NCI-H187 treated with DMSO at 0.1 percent for 48 hours (cell line): ENCODE measurements at places on chromosomes 12 and 14.

- DNase-seq = peak; percentile 79
Observed at GRCh38 chr14:51302295-51303030, 62.4 kb downstream of the TMX1 start.

DNA sequence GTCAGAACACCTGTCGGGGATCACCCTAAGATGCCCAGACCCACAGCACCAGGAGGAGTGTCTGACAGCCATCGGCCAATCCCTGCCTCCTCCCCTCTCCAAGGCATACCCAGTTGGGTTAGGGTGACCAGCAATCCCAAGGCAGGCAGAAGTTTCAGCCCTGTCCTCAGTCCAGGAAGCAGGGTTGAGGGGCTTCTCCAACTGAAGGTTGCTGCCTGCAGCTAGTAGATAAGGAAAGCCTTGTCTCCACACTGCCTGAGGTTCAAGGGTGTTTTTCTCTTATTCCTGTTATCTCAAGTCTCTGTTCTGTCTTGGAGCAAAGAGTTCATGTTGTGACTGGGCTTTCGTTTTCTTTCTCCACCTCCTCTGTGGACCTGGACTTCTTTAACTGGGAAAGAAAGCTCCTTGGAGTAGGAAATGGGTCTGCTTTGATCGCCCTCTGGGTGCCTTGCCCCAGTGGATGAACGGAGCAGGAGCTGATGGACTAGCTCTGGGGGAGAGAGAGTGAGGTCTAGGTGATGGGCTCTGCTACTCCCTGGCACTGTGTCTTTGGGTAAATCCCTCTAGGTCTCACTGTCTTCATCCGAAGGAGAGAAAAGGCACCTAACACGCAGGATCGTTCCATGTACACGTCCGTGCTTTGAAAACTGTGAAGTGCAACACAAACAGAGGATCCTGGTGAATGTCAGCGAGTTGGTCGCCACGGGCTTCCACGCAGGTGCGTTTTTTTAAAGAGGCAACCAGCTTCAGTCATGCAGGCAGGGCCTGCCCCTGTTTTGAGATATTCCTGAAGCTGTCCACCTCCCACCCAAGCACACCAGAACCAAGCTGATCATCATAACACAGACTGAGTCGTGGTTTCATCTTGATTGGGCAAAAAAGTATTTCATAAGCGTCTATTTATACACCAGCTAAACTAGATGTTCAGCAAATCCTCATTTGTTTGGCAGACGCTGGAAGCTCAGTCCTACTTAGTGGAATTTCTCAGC is 52.5 kb upstream of the FOXN3 start:
- no peak for DNase-seq

DNA sequence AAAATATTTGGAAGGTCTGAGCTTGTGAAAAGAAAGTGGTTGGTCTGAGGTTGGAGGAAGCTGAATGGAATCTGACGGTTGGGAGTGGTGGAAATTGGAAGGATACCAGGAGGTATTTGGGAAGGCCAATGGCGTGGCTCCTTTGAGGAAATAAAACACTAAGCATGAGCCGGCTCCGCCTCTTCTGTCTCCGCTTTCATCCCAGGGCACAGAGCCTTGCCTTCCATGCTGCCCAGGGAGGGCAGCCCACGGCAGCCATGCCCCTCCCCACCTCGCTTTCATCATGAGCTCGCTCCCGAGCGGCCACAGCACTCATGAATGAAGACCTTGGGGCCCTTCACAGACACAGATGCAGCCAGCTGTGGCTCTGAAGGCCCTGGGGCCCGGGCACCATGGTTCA is 36.2 kb downstream of the HSP90AA1 start:
- no peak for DNase-seq

DNA sequence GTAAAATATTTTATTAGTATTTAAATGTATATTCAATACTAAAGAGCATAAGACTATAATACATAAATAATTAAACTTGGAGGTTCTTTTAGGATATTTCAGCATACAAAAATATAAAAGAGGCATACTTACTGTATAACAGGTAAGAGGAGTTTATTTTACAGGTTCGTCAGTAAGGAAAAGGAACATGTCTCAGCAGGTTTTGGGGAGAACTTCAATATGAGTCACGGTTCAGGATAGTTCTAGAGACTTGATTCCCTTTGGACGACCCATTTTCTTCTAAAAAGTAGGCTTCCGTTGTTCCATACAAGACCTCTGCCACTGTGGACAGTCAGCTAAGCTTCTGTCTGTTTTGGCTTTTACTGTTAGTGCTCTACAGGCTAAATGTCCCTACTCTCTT is 181.1 kb downstream of the ALX1 start:
- no peak for DNase-seq

DNA sequence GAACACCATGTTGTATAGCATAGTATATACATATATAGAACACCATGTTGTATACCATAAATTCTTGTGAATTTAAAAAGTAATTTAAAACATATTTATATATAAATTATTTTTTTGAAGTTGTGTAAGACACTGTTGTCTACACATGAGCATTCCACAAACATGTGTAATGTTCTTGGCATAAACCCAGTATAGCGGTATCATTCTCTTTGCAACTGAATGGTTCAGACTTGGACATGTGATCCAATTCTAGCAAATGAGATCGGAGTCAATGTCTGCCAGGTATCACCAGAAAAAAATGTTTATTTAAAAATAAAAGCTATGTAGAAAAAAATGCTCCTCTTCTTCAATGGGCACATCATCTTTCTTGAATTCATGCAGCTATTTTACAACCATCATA is 33.9 kb downstream of the CEP290 start:
- DNase-seq = no peak

- no peak for DNase-seq
Observed at GRCh38 chr14:24194873-24195185, 412 bp downstream of the TM9SF1 start.

DNA sequence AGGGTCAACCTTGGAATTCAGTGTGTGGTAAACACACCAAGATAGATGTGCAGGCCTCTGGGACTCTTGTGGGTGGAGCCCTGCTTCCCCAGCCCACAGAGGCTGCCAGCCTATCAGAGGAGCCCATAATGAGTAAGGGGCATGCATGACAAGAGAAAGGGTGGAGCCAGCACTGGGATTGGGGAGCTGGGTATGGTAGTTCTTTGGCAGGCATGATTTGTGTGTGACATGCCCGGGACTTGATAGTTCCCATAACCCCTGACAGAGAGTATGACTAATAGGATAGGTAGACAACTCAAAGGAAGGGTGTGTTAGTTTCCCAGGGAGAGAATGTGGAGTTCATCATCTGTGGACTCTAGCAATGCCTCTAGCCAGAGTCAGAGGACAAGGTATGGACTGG is 143.0 kb downstream of the EMP1 start:
- DNase-seq = no peak

DNA sequence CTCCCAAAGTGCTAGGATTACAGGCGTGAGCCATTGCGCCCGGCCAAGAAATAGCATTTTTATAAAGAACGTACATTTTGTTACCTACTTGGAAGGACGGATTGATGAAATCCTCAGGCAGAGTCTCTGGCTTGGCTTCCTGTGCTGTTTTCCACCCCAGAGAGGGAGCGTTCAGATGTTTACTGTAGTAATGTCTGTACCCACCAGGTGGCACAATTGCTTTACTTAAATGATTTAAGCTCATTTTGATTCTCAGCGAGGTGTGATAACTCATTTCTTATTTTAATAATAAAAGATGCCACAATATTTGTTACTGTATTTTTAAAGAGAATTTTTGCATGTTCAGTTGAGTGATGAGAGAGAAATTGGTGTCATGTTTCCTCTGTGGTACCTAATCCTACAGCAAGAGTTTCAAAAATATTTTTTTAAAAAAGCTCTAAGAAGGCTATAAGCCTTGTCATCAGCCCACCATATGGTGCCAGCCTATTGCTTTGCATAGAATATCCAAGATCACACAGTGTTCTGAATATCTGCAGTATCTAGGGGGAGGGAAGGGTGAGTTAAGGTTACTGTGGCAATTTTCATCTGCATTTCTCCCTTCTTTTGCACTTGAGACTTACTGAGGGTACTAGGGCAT is 82.6 kb upstream of the TRAF3 start:
- peak; percentile 14 for DNase-seq

- DNase-seq = no peak
Observed at GRCh38 chr12:109592905-109593272, 19.3 kb downstream of the MVK start.

GRCh38 chr12:124551268-124552144 is 15.9 kb downstream of the NCOR2 start:
- peak; percentile 48 for DNase-seq

- DNase-seq = no peak
Observed at GRCh38 chr14:23481979-23482822, 12.7 kb downstream of the NGDN start.

DNA sequence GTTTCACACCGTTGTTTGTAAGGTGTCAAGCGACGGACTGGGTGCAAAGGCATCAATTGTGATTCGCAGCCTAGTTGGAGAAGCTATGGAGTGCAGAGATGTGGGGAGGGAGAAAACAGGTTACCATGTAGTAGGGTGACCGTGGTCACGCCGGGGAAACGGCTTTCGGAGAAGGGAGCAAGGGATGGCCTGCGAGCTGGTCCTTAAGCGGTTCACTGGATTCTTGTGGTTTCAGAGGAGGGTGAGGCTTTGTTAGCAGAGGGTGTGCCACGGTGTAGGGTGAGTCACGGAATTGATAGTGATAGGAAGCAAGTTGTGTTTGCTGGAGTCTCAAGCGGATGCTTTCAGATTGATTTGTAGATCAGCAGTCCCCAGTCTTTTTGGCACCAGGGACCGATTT is 2.3 kb downstream of the PIWIL1 start:
- DNase-seq = no peak

DNA sequence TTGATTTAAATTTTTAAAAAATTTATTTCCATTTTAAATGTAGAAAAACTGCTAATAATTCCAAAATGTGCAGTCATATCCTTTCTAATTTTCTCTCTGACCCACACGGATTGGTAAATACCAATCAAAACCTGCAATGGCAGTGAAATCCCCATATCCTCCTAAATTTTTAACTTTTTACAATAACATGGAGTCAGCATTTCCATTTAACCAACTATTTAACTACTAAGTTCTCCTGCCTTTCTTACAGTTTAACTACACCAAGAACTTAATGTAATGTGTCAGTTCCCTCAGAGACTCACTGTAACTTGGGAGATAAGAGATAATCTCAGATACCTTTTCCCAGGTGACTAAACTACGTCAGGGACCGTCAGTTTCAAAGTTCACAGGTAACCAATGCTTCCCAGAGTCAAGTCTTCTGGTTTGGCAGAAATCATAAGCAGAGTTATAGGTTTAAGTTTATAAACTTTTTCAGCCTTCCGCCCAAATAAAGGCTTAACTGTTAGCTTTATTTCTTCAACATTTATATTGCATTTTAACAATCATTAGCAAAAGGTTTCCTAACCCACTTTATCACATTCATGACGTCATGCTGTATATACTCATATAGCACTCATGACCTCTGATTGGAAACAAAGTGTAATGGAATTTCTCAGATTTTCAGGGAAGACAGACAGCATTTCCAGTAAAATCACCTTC is 7.6 kb downstream of the KRAS start:
- no peak for DNase-seq

DNA sequence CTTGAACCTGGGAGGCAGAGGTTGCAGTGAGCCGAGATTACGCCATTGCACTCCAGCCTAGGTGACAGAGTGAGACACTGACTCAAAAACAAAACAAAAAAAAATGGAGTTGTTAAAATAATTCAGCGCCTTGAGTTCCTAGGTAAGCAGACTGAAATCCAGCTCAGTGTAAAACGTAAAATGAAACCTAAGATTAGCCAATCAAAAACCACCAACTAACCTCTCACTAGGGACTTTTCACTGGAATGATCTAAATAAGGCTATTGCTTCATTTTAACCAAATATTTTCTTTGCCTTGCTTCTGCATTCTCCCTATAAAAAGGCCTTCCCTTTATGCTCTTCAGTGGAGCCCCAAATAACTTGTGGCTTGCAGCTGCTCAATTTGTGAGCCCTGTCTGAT is 91.6 kb upstream of the HIF1A start:
- no peak for DNase-seq

DNA sequence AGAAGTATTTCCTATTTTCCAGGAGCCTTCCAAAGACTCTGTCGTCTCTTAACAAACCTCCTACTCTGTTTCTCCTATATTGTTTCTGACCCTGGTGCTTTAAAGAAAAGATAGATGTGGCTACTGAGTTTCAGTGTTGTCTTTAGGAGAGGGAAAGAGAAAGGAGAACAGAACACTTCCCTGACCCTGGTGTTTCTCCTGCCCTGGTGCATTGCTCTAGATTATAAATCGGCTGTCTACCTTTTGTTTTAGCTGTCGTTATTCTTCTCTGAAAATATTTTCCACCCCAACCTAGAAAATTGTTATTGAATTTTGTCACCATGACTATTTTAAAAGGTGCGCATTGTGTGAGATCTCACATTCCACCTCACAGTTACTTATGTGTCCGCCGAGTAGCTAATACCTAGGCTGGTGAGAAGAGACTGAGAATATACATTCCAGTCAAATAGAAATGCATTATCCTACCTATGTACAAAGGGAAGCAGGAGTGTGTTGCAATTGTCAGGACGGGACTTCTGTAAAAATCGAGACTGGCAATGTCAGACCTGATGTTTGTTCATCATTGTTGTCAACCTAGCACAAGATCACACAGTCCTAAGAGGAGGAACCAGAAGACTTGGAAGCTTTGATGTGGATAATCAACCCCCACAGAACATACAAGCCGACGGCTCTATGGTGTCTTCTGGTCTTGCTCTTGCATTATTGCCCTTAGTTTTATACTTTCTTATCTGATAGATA is 108.7 kb upstream of the SLC38A4 start:
- DNase-seq = no peak

DNA sequence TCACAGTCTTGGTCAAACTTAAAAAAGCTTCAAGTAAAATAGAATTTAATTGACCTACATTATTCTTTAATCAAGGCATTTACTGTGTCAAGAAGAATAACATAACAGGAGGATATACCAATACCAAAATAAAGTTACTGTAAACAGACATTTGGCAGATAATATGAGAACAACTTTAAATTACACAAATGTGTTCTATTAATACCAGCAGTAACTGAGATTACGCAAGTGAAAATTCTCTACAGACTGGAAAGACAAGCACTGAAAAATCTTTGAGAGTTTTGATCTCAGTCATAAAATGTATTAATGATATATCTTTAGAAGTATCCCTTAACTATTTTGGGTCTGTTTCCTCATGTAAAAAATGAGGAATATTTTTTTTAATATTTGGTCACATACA is 169.2 kb upstream of the SOX5 start:
- DNase-seq = no peak

- DNase-seq = no peak
Observed at GRCh38 chr14:35998303-35998702, 172.2 kb downstream of the BRMS1L start.

DNA sequence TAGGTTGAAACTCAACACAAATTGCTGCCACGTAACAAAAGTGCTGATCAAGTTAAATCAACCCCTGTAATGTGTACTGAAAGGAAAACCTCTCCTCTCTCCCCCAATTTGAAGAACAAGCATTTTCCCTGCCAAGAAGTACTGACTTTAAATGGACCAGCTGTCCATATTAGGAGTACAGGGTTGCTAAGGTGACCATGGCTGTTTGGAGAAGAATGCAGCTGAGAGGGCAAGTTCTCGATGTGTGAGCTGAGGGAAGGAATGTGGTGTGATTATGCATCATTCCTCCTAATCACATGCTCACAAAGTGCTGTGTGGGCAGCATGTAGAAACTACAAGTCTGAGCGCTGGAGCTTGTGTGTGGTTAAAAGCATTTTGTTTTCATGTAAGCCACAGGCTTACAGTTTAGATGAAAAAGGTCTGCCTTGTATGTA is 50.9 kb upstream of the CCT2 start:
- no peak for DNase-seq

- no peak for DNase-seq
Observed at GRCh38 chr14:85575617-85575898, 45.6 kb downstream of the FLRT2 start.

- DNase-seq = no peak
Observed at GRCh38 chr14:23910101-23910875, 43.3 kb upstream of the DHRS4 start.

- DNase-seq = no peak
Observed at GRCh38 chr12:1666215-1666614, 24.7 kb upstream of the ADIPOR2 start.
